ENCODE measurements at places on chromosomes 3 and 15.
A peak's percentile ranks its signal among the peaks of the same experiment; 100 is the strongest.

DNA sequence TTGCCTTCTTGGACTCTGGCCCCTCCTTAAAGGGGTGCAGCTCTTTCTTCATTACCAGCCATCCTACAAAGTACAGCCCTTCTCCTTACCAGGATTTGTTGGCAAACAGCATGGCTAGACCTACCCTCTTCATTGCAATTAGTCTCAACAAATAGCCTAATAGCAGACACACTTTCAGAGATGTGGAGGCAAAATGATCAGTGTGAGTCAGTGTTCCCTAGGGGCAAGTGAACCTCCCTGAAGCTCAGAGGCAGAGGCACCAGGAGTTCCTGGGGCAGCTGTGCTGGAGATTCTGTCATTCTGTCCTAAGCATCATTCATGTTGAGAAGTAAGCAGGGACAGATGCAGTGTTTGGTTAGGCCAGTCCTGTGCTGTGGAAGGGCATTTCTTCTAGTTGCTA, 14.6 kb upstream of the MECOM start:
- DNase-seq, result no peak

GRCh38 chr3:32778389-32778788, 39.4 kb upstream of the TRIM71 start:
- DNase-seq, result no peak

- DNase-seq, result no peak
Measured at GRCh38 chr3:168091302-168091858, 4.3 kb downstream of the GOLIM4 start.

- DNase-seq, result no peak
Measured at GRCh38 chr3:48989126-48989795, 780 bp upstream of the P4HTM start.

GRCh38 chr15:79820176-79820575, 76.6 kb downstream of the MTHFS start:
- DNase-seq, result no peak

- DNase-seq, result no peak
Measured at GRCh38 chr15:92524874-92525565, 130.6 kb downstream of the FAM174B start.

- DNase-seq, result no peak
Measured at GRCh38 chr3:130242850-130243569, 102.5 kb upstream of the COL6A5 start.

DNA sequence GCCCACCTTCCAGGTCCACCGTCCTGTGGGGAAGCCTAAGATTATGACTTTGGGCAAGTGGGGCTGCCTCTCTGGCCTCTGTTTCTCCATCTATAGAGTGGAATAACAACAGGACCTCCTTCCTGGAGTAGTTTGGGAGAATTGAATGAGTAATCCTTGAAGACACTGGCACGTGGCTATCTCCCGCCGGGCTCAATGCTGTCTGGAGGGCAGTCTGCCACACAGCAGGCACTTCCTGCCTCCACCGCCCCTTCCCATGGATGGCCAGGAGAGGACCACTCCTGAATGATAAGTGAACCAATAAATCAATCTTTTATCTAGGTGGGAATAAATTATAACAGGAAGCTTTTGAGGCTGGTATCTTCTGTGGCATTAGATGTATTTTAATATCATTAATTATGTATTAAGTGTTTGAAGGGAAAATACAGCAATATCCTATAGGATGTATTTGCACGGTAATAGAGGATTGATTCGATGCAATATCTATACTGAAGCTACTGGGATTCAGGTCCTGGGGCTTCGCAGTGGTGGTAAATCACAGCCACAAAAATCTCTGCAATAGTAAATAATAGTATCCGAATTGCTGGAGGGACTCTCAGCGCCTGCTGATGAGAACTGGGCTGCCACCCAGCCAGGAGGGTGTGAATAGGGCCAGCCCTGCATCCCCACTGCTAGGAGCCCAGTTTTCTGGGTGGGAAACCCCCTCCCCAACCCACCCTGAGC, 15.9 kb downstream of the MEGF11 start:
- DNase-seq, result no peak

- DNase-seq, result no peak
Measured at GRCh38 chr15:69056365-69056764, 41.9 kb downstream of the NOX5 start.

DNA sequence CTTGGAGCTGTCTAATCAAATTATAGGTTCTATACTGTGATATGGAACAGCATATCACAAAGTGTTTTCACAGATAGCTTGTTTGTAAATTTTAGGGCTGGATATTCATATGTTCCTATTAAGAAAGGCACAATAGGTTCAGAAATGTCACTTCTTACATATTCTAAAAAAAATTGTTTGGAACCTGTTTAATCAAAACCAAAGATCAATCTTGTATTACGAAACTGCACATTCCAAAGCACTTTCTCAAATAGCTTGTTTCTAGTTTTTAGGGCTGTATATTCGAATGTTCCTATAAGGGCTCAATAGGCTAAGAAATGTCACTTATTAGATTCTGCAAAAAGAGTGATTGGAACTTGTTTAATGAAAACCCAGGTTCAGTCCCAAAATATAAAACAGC, 67.4 kb upstream of the OSBPL11 start:
- no peak for DNase-seq

GRCh38 chr3:112497897-112498548, 1.2 kb downstream of the BTLA start:
- DNase-seq, result no peak

- DNase-seq, result peak; percentile 75
Measured at GRCh38 chr3:139329364-139329850, 14.4 kb upstream of the MRPS22 start.

- no peak for DNase-seq
Measured at GRCh38 chr15:71136159-71136783, 21.0 kb downstream of the THSD4 start.

DNA sequence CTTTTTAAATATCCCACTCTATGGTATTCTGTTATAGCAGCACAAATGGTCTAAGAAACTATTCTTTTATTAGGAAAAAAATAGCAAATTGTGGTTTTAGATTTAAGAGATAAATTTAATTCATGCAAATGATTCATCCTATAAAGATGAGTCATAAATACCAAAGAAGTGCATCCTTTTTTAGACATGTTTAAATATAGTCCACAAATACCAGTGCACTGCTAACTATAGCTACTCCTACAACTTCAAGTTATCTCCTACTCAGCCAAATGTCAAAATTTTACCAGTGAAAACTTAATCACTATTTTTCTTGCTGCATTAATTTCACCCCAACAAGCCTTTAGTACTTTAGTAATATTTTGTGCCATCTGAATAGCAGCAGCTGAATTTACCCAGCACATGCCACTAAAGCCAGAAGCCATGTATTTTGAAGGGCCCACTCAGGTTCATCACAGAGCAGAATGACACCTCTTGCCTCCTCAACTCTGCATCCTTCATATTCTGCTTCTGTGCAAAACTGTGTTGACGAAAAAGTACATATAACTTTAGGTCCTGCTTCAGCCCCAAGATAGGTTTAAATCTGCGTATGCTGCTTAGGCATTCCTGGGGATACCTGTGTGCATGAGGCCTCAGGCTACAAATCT, 24.9 kb downstream of the CX3CR1 start:
- no peak for DNase-seq

GRCh38 chr3:72804361-72804760, 43.9 kb downstream of the SHQ1 start:
- no peak for DNase-seq

DNA sequence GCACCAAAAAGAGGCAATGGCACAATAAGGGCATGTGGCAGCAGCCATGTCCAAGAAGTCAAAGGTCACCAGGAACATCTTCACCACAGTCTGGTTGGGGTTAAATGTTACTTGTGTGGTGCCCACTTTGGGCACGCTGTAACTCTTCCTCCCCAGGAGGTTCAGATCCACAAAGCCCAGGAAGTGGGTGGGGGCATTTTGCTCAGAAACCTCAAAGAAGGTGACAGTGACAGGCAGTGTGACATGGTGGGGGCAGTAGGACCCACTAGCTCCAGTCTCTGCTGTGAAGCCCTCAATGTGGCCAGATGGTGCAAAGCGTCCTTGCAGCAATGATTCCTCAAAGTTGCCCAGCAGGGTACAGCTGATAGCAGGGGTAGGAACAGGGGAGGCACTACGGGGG, 5.8 kb downstream of the ZNF80 start:
- peak; percentile 24 for DNase-seq

DNA sequence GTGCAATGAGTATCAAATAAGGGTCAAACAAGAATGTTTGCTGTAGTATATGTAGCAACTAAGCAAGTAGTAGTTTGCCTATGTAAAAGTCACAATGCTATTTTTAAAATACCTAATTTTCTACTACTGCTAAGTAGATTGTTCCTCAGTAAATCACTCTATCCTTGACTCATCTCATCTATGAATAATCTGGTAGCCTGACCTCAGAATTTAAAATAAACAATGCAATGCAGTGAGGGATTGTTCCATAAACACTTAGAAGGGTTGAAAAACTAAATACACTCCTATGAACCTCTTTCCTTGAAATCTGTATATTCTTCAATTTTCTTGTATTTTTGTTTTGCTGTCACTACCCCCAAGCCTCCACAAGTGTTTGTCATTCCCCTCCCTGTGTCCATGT, 253.3 kb downstream of the TBC1D5 start:
- DNase-seq, result no peak

DNA sequence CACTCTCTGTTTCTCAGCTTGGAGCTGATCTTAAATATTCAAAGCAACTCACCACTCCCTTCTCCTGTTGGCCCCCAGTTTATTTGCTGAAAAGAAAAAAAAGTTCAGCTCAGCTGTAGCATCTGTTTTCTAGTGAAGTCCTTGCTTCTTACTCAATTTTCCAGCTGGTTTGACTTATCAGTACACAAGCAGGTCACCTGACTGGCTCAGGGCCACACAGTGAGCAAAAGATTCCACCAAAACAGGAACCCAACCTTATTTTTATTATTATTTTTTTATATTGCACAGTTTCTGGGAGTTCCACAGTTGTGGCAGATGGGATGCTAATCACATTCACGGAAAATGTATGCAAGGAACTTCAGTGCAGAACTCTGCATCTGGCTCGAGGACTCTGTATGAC, 390.7 kb upstream of the RGMA start:
- DNase-seq, result no peak

DNA sequence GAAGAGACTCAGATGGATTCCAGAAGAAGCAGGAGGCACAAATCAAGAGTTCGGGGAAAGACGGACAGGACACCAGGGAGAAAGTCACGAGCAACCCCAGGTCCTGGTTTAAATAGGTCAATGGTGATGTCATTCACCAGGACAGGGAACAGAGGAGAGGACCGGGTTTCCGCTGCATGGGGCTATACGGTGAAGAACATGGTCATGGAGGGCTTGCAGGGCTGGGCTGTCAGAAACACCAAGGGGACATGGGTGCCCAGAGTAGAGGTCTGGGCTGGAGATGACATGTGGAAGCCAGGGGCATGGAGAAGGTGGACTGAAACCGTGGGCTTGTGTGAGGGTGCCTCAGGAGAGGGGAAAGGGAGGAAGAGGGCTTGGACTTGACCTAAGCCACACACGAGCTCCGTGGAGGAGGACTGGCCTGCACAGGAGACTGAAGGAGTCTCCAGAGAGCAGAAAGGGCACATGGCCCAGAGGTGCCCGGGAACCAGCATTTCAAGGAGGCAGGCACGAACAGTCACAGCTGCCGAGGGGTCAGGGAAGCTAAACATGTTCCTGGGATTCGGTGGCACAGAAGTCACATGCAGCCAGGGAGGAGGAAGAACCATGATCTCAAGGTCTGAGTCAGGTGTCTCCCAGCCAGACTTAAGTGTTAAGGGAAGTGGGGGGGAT, 54.2 kb upstream of the RPL32 start:
- DNase-seq, result no peak

- DNase-seq, result no peak
Measured at GRCh38 chr3:189557824-189558223, 73.4 kb upstream of the TP63 start.

GRCh38 chr3:53022647-53023046, 23.2 kb downstream of the SFMBT1 start:
- no peak for DNase-seq

- no peak for DNase-seq
Measured at GRCh38 chr15:90037961-90038631, 37.0 kb downstream of the ZNF710 start.

DNA sequence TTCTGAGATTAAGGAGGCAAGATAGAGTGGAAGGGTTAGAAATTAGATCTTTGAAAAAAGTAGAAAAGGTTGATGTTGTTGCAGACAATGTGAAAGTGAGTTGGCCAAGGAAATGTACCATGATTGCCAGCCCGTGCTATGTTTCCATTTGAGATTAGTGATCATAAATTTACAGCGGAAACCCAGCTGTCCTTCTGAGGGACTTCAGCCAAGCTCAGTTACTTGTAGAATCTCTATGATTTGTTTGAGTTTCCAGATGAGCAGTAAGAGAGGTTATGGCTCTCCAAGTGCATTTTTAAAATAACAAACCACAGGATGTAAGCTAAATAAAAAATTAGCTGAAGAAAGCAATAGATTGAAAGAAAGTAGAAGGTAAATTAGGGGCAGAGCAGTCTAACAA, 54.2 kb upstream of the RBMS3 start:
- DNase-seq, result no peak

DNA sequence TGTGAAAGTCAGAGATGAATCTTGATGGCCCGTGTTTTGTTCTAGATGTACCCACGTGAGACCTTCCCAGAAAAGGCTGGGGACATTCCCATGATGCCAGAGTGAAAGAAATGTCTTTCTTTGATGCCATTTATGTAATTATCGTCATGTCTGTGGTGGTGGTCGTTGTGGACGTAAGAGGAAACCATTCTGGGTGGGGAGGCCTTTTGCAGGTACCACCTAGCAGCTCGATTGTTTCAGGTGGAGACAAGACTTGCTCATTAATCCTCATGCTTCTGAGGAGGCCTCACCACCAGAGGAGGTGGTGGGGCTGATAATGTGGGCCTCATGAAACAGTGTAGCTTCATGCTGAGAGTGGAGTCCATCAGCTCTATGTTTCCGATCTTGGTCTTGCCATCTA, 58.1 kb upstream of the USP3 start:
- DNase-seq, result no peak

DNA sequence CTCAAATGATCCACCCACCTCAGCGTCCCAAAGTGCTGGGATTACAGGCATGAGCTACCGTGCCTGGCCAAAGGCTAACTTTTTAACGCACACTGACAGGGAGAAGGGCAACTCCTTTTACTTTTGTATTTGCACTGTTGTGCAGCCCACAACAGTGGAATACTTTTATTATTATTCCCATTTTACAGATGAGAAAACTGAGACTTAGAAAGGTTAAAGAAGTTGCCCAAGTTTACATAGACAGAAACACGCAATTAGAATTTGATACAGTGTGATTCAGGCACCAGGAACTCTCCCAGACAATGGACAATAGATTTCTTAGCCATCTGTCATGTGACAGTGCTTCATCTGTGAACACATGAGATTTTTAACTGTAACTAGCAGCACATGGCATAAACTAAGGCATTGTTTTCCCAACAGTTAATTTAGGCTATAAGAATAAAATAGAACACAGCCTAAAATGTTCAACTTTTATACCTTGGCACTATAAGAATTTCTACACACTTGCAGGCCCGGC, 18.8 kb downstream of the STAG1 start:
- DNase-seq, result no peak

Measured in T follicular helper cell (primary cell).